Left kidney (tissue), 8 donors: ENCODE measurements at places on chromosomes 7 and 10. TPM values are rescaled to one million over a fixed set of nuclear protein-coding genes. Genes with fewer than 3 reads are reported as not detected.

DNA sequence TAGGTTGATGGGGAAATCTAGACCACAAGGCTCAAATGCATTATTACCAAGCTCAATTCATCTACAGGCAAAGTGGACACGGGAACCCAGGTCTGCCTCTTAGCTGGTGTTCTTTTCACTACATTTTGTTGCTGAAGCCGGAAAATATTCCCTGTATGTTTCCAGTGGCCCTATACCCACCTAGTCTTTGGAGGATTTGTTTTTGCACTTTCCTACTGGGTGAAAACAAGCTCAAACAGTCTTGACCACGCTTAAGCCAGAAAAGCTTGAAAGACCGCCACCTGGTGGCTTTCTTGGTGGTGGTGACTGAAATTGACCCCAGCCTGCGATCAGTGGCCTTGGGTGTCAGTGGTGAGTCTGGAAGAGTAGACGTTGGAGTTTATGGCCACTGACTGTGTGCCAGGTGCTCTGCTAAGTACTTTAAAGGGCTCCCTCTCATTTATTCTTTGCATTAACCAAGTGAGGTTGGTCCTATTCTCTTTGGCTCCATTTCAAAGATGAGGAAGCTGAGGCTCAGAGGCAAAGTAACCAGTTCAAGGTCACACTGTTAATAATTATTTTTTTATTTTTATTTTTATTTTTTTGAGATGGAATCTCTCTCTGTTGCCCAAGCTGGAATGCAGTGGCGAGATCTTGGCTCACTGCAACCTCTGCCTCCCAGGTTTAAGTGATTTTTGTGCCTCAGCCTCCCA is 11.1 kb upstream of the CRTAC1 start:
- DNase-seq: peak; percentile 61

DNA sequence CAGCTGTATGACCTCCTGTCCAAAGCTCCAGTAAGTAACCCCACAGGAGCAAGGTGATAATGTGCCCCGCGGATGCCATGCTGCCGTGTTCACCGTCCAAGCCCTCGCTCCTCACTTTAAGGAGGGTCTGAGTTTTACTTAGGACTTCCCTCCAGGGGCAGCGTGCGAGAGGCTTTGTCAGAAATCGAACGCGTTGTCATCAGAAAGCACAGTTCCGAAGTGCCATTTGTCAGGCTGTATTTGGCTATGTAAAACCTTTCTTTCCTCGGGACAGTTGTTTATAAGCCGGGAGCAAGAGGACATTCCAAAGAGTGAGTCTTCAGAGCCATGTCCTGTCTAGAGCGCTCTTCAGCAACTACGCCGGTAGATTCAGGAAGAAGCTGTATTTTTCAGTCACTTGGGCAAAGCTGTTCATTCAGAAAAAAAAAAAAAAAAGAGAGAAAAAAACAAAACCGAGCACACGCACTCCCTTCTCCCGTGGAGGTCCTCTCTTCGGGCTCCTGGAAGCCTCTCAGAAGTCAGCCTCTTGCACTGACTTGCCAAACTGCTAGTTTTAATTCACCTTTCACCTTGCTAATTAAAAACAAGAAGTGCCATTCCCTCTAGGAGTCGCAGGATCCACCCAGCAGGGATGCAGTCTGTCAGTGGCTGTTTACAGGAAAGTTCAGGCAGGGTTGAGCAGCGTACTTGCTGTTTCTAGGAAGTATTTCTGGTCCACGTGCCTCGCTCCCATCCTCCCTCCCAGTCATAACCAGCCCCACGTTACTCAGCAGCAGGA is at the start of gene SEMA3E:
Gene SEMA3E (minus strand): TSS at position 676 of the 778 bp plus-strand sequence.
- peak; percentile 41 for DNase-seq

GRCh38 chr10:71771821-71772617 is 1.3 kb downstream of the VSIR start:
- DNase-seq: no peak

- DNase-seq: no peak
Measured at GRCh38 chr7:70717553-70718329, 414.2 kb upstream of the GALNT17 start.

GRCh38 chr10:78472551-78472890 is 438.9 kb downstream of the RPS24 start:
- DNase-seq: peak; percentile 43

The SPDYE2B gene
- 3.8 TPM for polyA plus RNA-seq

- no peak for DNase-seq
Measured at GRCh38 chr10:118918116-118918515, 111.4 kb upstream of the NANOS1 start.

DNA sequence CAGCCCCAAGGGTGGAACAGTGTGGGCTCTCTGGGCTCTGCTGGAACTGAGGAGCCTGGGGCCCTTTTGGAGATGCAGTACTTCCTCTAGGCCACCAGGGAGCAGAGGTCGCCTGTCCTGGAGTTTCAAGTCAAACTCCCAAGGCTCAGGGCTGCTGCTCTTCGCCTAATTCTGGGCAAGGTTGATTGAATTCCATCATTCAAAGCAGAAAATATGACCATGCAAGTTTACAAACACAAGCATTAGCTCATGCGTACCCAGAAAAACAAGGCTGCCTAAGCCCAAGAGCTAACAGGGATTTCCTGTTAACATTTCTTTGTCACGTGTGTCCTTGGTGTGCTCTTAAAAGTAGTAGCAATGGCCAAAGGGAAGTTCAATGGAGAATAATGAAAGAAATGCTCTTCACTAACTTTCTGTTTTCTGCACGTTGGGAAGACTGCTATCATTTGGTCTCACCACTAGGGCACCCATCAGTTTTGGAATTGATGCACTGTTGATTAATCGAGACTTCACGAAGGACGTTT is 20.1 kb downstream of the LDB3 start:
- peak; percentile 50 for DNase-seq

The LRIT1 gene
- polyA plus RNA-seq: not detected
